Right lobe of liver (tissue), 6 donors: ENCODE measurements at places on chromosomes 2 and 18. TPM values are rescaled to one million over a fixed set of nuclear protein-coding genes. Genes with fewer than 3 reads are reported as not detected.

NAT8 gene
- total RNA-seq, result 15.1 TPM

DSG1 gene
- total RNA-seq, result 4.3 TPM

DUSP11 gene
- 9.0 TPM for total RNA-seq

CCDC74A gene
- 0.20 TPM for total RNA-seq

CABLES1 gene
- total RNA-seq, result 11.5 TPM

MAPK4 gene
- 0.33 TPM for total RNA-seq

DNA sequence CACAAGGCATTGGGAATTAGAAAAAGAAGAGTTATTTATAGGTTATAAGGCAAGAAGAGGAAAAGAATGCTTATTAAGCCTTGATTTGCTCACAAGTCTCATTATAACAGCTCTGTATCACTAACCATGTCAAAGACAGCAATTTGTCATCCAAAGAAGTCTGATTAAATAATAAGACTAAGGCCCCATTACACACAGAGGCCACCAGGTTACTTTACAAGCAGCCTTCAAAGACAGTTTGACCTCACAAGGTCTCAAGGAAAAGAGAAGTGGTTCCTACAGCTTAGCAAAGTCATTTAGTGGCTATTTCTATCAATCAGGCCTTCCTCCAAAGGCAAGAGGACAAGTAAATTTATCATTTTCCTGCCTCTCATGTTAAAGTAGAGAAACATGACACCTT is 188.5 kb downstream of the MBD2 start:
- H3K4me1 ChIP-seq, result no peaks in the 10 kb centered on the region
- DNase-seq, result no peak
- H3K27ac ChIP-seq, result no peak overlapping the region
- no peaks in the 10 kb centered on the region for H3K36me3 ChIP-seq
- H3K27me3 ChIP-seq, result no peaks in the 10 kb centered on the region

DNA sequence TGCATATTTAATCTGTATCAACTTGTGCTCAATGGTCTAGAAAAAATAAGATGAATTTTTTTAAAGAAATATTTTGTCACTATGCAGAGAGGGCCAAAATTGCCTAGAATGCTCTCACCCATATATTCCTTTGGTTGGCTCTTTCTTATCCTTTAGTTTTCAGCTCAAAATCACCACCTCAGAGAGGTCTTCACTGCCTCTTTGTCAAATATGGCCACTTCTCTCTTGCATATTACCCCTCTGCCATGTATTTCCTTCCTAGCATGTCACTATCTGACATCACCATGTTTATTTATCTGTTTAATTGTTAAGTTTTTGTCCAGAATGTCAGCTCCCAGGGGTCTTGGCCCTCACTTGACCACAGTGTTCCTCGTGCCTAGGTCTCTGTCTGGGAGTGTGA is 535.2 kb upstream of the CDH2 start:
- H3K36me3 ChIP-seq, result no peaks in the 10 kb centered on the region
- H3K27me3 ChIP-seq, result no peaks in the 10 kb centered on the region
- no peak overlapping the region for H3K27ac ChIP-seq
- no peak overlapping the region for H3K4me3 ChIP-seq
- no peak for DNase-seq
- H3K4me1 ChIP-seq, result no peaks in the 10 kb centered on the region

- no peaks in the 10 kb centered on the region for H3K36me3 ChIP-seq
- no peaks in the 10 kb centered on the region for H3K27me3 ChIP-seq
- peak overlapping the region; percentile 2 for H3K4me3 ChIP-seq
- no peaks in the 10 kb centered on the region for H3K4me1 ChIP-seq
- peak overlapping the region; percentile 42 for H3K27ac ChIP-seq
- DNase-seq, result peak; percentile 70
Measured at GRCh38 chr2:239318790-239319661, 81.8 kb downstream of the HDAC4 start.

GRCh38 chr2:217593732-217594131 is 409.1 kb downstream of the TNS1 start:
- H3K27ac ChIP-seq, result no peak overlapping the region
- H3K36me3 ChIP-seq, result no peaks in the 10 kb centered on the region
- no peaks in the 10 kb centered on the region for H3K27me3 ChIP-seq
- H3K4me3 ChIP-seq, result no peak overlapping the region
- DNase-seq, result no peak

DNA sequence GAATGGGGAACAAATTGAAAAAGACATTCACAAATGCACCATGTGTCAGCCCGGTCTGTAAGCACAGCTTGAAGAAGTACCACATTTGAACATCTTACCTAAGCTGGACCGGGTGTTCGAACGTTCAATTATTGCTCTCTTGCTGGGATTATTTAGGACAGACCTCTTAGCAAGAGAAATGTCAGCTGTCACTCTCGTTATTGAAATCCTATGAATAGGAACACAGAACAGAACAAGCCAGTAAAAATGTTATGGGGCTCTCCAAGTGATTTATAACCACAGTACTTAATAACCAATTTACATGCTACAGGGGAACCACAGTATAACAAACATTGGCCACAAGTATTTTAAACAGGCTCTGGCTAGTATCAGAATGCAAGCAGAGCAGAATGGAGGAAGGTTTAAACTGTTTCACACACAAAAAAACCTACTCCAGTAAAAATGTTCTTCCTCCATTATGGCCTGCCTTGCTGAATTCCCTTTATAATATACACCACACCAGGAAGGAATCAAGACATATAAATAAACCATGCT is 32.5 kb upstream of the ARL5A start:
- DNase-seq, result no peak
- H3K4me3 ChIP-seq, result no peak overlapping the region
- no peak overlapping the region for H3K27ac ChIP-seq
- no peaks in the 10 kb centered on the region for H3K36me3 ChIP-seq
- no peaks in the 10 kb centered on the region for H3K4me1 ChIP-seq

GRCh38 chr2:177636672-177637071 is 244.1 kb downstream of the AGPS start:
- no peaks in the 10 kb centered on the region for H3K4me1 ChIP-seq
- no peak for DNase-seq
- no peaks in the 10 kb centered on the region for H3K27me3 ChIP-seq
- no peak overlapping the region for H3K4me3 ChIP-seq

DNA sequence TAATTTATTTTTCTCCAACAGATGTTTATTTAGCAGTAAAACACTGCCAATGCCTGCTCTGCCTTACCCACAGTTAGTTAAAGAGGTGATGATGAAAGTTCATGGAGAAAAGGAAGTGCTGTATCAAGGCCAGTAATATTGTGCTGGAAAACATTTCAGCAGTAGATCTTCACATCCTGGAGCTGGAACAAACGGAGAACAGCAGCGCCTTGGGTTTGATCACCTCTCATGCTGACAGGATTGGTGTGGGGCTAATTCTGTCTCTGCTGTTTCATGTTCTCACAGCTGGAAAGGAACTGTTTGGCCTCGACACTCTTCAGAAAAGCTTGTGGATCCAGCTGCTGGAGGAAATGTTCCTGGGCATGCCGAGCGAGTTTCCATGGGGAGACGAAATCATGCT is 61.5 kb upstream of the RPE start:
- no peak overlapping the region for H3K27ac ChIP-seq
- no peaks in the 10 kb centered on the region for H3K27me3 ChIP-seq
- H3K4me1 ChIP-seq, result no peaks in the 10 kb centered on the region
- no peak for DNase-seq
- H3K36me3 ChIP-seq, result no peaks in the 10 kb centered on the region

GRCh38 chr2:26230806-26231205 is 13.6 kb downstream of the HADHA start:
- peaks cover 13% of the 10 kb centered on the region for H3K36me3 ChIP-seq
- no peaks in the 10 kb centered on the region for H3K27me3 ChIP-seq
- no peaks in the 10 kb centered on the region for H3K4me1 ChIP-seq
- no peak overlapping the region for H3K4me3 ChIP-seq
- H3K27ac ChIP-seq, result no peak overlapping the region
- no peak for DNase-seq

DNA sequence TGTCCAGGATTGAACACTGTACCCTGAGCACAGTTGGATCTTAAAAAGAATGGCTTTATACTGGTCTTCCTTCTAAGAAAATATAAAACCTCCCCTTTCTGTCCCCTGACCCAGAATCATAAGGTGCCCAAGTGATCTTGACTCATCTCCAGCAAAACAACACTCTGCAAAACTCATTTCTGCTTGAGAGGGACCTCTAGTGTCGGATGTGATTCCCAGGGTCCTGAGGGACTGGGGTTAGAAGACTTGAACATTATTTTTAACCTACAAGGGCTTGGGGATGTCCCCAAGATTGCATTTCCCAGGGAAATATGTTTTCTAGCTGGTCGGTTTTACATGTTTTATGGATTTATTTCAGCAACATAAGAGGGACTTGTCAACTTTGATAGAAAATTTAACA is 1318.5 kb upstream of the CELF4 start:
- no peak overlapping the region for H3K27ac ChIP-seq
- H3K4me3 ChIP-seq, result no peak overlapping the region
- no peak for DNase-seq

- no peak overlapping the region for H3K4me3 ChIP-seq
- no peaks in the 10 kb centered on the region for H3K27me3 ChIP-seq
- no peaks in the 10 kb centered on the region for H3K36me3 ChIP-seq
- no peak for DNase-seq
- no peak overlapping the region for H3K27ac ChIP-seq
- H3K4me1 ChIP-seq, result no peaks in the 10 kb centered on the region
Measured at GRCh38 chr2:238331916-238332315, 11.6 kb downstream of the TRAF3IP1 start.

- no peaks in the 10 kb centered on the region for H3K4me1 ChIP-seq
- DNase-seq, result no peak
- no peak overlapping the region for H3K4me3 ChIP-seq
- no peak overlapping the region for H3K27ac ChIP-seq
Measured at GRCh38 chr2:109079590-109079989, 49.4 kb upstream of the SH3RF3 start.

DNA sequence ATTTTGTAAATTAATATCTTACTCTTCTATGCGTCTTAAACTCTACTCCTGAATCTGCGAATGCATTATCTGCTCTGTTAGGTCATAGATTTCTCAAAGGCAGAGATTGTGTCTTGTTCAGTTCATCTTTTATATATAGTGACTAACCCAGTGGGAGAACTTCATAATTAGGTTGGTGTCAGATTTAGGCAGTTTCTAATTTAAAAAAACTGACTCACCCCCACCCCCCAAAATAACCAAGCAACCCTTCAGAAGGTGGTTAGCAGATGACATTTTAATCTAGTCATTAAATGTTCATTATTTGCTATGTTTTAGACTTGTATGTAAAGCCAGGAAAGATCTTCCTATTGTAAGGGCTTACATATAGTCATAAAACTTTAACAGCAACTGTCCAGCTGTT is 10.4 kb downstream of the SERPINB12 start:
- no peaks in the 10 kb centered on the region for H3K27me3 ChIP-seq
- DNase-seq, result no peak
- H3K4me1 ChIP-seq, result no peaks in the 10 kb centered on the region
- no peak overlapping the region for H3K27ac ChIP-seq
- H3K4me3 ChIP-seq, result no peak overlapping the region

DNA sequence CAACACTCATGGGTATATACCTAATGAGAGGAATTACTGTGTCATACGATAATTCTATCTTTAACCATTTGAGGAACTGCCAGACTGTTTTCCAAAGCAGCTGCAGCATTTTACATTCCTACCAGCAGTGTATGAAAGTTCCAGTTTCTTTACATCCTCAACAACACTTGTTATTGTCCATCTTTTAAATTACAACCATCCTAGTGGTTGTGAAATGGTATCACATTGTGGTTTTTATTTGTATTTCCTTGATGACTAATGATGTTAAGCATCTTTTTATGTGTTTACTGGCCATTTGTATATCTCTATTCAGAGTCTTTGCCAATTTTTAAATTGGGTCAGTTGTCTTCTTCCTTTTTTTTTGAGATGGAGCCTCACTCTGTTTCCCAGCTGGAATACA is 4.0 kb upstream of the CKAP2L start:
- DNase-seq, result no peak
- H3K36me3 ChIP-seq, result no peaks in the 10 kb centered on the region
- peak overlapping the region; percentile 19 for H3K27ac ChIP-seq
- H3K4me3 ChIP-seq, result peak overlapping the region; percentile 27

GRCh38 chr2:22882011-22882410 is 503.0 kb upstream of the KLHL29 start:
- no peaks in the 10 kb centered on the region for H3K36me3 ChIP-seq
- no peaks in the 10 kb centered on the region for H3K4me1 ChIP-seq
- DNase-seq, result no peak
- H3K27me3 ChIP-seq, result no peaks in the 10 kb centered on the region
- no peak overlapping the region for H3K4me3 ChIP-seq
- H3K27ac ChIP-seq, result no peak overlapping the region

DNA sequence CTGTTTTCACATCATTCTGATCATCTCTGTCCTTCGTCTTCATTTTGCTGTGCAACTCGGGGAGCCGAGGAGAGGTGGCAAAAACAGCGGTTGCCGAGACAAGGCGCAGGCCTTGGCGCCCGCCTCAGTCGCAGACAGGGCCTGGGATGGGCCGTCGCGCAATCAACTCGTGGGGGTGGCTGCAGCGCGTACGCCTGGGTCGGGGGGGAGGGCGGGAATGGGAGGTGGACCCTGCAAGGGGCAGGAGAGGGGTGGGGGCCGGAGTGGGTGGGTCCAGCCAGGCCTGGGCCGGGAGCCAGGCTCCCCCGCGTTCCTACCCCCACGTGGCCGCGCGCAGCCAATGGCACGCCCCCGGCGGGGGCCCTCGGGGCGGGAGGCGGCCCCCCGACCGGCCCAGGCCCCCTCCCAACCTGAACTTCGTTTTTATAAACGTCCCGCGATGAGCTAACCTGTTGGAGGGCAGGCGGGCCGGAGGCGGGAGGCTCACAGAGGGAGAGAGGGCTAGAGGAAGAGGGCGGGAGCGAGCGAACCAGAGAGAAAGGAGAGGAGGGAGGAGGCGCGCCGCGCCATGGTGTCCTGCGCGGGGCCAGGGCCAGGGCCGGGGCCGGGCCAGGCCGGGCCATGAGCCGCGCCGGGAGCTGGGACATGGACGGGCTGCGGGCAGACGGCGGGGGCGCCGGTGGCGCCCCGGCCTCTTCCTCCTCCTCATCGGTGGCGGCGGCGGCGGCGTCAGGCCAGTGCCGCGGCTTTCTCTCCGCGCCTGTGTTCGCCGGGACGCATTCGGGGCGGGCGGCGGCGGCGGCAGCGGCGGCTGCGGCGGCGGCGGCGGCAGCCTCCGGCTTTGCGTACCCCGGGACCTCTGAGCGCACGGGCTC is at the start of gene HOXD13:
TSS of gene HOXD13 (plus strand) at position 452 of the 875 bp plus-strand sequence. CDS start at position 622, 170 bp downstream.
- H3K27me3 ChIP-seq, result peaks cover 84% of the 10 kb centered on the region
- peaks cover 30% of the 10 kb centered on the region for H3K4me1 ChIP-seq
- no peak for DNase-seq
- H3K27ac ChIP-seq, result no peak within 1 kb of the TSS

- no peak for DNase-seq
- no peak overlapping the region for H3K27ac ChIP-seq
- H3K27me3 ChIP-seq, result no peaks in the 10 kb centered on the region
- H3K4me3 ChIP-seq, result no peak overlapping the region
Measured at GRCh38 chr2:101967826-101968513, 23.8 kb upstream of the IL1R2 start.
